ENCODE measurements at places on chromosomes 2 and 18.

- no peak for DNase-seq
Measured at GRCh38 chr2:37917281-37918228, 7.5 kb upstream of the RMDN2 start.

DNA sequence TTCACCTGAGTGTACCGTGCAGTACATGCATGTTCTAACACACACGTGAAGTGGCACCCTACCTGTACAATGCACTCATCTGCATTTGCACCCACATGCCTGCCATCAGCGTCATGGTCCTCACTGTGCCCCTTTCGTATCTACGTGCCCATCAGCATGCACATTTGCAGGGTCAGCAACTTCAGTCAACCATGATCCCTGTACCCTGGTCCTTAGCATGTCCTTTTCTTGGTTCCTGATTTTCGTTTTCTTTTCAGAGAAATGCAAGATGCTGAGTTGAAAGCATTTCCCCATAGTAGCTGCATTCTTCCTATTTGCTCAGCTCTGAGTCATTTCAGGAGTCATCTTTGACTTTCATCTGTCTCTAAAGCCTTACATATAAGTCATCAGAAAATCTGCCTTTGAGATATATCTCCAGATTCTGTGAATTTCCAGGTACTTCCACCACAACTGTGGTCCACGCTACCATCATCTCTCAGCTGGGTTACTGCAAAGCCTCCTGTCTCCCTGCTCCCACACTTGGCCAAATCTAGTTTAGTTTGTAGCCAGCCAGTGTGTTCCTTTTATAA, 14.7 kb upstream of the PUM2 start:
- DNase-seq: no peak

DNA sequence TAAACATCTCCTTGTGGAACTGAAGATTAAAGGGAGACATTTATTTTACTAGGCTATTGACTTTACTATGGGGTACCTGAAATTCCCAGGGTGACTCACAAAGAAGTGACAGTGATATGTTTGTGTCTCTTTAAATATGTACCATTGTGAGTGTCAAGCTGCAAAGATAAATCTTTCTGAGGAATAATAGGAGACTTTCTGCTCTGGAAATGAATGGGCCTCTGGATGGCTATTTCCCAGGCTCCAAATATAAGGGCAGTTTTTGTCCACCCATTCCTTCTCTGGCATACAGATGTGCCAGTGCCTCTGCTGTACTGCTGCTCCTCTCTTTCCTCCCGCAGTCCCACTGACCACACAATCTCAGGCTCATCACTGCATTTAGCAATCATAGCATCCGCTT, 586.4 kb upstream of the CNTNAP5 start:
- DNase-seq: no peak

- no peak for DNase-seq
Measured at GRCh38 chr18:57175532-57175931, 28.6 kb downstream of the BOD1L2 start.

DNA sequence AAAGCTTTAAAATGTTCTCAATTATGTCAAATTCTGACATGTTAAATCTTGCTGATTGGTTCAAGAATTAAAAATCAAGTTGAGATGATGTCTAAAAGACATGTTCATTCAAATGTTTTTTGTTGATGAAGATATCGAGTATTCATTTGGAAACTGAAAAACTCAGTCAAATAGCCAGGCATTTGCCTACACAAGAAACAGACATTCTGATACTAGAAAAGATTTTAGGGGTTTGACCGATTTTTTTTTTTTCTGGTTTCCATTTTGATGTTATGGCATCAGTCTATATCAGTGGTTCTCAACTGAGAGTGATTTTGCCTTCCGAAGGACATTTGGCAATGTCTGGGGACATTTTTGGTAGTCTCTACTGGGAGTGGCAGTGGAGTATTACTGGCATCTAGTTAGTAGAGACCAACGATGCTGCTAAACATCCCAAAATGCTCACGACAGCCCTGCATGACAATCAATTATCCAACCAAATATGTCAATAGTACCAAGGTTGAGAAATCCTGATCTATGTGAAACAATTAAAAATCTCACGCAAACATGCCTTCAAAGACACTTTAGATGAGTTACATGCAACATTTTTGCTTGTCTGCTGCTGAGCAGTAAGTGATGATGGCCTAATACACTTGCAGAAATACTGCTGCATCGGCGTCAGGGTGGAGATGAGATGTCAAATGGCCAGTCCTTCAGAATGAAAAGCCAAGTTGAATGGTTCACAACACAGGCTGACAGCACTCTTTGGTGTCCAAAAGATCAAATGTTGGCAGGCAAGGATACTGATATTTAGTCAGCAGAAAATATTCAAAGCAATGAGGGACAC, 12.5 kb downstream of the RASGRP3 start:
- no peak for DNase-seq

All from right renal cortex interstitium (tissue), 3 donors.